ENCODE measurements at places on chromosomes 16 and 17.

GRCh38 chr17:8935191-8935590 lies 30.3 kb downstream of the PIK3R5 start:
- DNase-seq, result no peak

DNA sequence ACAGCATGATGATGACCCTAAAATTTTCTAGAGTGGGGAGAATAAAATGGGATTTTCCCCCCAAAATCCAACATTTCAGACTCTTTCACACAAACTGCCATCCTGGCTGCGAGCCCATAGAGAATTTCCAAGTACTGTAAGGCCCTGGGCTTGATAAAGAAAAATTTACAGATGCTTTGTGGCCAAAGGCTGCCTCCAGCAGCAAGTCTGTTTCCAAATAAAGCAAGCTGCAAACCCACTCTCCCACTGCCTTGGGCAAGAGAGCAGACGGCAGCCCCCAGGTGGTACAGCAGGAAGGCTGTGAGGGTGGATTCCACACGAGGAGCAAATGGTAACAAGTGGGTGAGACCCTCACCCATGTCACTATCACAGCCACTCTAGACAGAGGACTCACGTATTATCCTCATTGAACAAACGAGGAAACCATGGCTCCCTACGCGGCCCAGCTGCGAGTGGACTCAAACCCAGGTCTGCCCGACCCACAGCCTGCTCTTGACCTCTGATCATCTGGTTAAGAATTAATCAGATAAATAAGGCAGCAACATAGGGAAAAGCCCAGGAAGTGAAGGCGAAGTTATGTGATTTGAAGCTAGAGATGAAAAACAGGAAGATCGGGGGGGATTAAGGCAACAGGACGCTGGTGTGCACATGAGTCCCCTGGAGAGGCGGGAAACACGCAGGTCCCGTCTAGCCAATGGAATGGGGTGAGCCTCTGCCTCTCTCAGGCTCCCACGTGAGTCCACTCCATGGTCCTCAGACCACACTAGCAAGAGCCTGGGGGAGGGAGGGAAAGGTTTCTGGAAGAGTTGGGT lies 37.4 kb downstream of the AXIN2 start:
- no peak for DNase-seq

- no peak for DNase-seq
Measured at GRCh38 chr16:79400462-79401149, 199.9 kb downstream of the MAF start.

GRCh38 chr16:51003850-51004566 lies 147.1 kb downstream of the SALL1 start:
- DNase-seq, result no peak

DNA sequence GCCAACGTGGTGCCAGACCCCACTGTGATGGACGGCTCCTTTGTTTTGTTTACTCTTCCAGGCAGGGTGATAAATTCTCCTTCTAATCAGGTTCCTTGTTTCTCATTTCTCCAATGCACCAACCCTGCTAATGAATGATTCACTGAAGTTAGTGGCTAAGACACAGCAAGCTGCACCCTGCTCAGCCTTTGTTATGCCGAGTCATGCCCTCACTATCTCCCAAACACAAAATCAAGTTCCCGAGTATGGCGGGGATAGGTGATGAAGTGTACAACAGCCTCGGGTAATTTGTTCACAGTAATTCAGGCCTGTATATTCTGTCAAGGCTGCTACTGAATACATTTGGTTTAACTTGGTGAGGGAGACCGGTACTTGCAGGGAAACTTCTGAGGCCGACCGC lies 83.8 kb upstream of the HS3ST4 start:
- no peak for DNase-seq

DNA sequence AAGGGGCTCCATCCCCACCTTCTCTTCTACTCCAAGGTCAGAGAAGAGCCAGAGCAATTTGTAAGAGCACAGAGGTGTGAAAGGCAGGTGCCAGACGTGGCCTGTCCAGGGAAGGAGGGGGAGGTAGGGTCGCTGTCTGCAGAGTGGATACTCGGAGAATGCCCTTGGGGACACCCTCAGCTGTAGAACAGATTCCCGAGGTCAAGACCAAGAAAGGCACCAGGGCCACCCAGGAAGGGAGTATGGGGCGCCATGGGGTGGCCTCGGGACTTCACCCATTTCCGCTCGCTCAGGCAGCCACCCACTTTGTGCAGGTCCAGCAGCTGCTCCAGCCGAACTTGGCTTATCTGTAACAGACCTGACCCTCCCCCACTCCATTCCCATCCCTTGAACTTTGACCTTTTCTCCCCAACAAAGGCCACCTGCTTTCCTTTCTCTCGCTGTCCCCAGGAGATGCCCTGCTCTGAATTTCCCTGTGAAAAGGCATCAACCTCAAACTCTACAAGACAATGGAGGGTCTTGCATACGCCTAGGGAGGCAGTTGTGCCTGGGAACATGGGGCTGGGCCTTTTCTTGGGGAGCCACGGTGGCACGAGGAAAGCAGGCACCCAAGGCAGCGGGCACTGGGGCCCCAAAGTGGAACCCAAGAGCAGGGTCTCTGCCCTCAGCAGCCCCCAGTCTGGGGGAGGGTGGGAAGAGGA lies 11.3 kb upstream of the AXIN2 start:
- DNase-seq, result no peak

- no peak for DNase-seq
Measured at GRCh38 chr16:84448444-84448843, 56.0 kb downstream of the MEAK7 start.

GRCh38 chr17:49210158-49211029 lies at the start of the genes ABI3 and GNGT2:
Gene ABI3 (plus strand): TSS chr17:49210707. CDS start chr17:49210725, 18 bp downstream.
Gene GNGT2 (minus strand): TSS chr17:49210574. CDS start chr17:49207422, 3,152 bp downstream.
- DNase-seq, result peak; percentile 34

DNA sequence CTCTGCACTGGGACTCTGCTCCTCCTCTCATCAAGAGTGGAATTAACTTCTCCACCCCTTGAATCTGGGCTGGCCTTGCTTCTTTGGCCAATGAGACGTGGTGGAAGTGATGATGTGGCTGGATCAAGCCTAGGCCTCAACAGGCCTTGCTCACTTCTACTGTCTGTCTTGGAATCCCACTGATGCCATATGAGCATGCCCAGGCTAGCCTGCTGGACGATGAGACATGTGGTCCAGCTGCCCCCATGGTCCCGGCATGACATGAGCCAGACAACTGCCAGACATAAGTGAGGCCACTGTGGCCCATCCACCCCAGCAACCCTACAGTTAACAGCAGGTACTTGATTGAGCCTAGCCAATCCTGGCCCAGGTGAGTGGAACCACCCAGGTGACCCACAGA lies 18.7 kb downstream of the VAC14 start:
- no peak for DNase-seq

GRCh38 chr16:17852977-17853702 lies 382.4 kb upstream of the XYLT1 start:
- no peak for DNase-seq

- no peak for DNase-seq
Measured at GRCh38 chr17:57819285-57819684, 30.6 kb downstream of the MRPS23 start.

DNA sequence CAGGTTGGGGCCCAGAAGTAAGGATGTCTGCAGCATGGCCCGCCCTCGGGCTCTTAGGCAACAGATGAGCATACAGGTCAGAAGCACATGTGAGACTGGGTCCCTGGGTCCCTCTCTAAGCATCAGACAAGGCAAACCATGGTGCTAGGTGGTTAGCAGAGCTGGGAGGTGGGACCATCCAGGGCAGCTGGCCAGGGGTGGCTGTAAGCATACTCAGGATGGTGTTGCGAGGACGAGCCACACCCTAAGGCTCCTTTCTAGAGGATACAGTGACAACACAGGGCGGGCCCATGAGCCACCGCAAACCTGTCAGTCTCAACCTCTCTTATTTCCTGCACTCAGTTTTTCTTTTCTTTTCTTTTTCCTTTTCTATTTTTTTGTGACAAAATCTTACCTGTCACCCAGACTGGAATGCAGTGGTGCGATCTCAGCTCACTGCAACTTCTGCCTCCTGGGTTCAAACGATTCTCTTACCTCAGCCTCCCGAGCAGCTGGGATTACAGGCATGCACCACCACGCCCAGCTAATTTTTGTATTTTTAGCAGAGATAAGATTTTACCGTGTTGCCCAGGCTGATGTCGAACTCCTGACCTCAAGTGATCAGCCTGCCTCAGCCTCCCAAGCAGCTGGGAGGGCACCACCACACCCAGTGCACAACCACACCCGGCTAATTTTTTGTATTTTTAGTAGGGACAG lies 3.6 kb downstream of the FA2H start:
- DNase-seq, result no peak
